ENCODE measurements at places on chromosomes 2 and 18.

- no peak for DNase-seq
Measured at GRCh38 chr2:98854682-98855081, 81.3 kb downstream of the CRACDL start.

DNA sequence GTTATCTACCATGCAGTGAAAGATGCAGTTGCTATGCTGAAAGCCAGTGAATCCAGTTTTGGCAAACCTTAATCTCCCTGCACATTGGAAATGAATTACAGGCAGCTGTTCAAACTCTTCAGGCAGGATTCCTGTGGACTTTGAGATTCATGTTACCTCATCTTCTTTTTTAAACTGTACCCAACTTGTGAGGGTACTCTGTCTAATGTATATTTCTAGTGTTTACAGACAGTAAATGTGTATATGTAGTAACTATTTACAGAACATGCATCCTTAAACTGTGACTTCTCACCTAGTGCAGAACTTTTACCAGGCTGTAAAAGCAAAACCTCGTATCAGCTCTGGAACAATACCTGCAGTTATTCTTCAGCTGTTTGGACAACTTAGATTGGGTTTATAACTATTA, 50.9 kb downstream of the KDM3A start:
- no peak for DNase-seq

GRCh38 chr2:83665894-83666293, 793.2 kb downstream of the SUCLG1 start:
- no peak for DNase-seq

DNA sequence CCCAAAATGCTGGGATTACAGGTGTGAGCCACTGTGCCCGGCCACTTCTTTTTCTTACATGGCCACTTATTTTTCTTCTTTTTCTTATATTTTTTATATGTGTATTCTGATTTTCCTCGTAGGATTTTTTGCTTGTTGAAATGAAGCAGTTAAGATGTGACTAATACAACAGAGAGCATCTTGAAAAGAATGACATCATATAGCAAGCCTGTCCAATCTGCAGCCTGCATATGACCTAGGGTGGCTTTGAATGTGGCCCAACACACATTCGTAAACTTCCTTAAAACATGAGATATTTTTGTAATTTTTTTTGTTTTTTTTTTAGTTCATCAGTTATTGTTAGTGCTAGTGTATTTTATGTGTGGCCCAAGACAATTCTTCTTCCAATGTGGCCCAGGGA, 704.0 kb downstream of the NRXN1 start:
- no peak for DNase-seq

- no peak for DNase-seq
Measured at GRCh38 chr2:124018890-124019289, 6.2 kb upstream of the CNTNAP5 start.

Data from T-helper 2 cell (primary cell).